SHP77 (cell line): ENCODE measurements at places on chromosomes 6 and 20.

DNA sequence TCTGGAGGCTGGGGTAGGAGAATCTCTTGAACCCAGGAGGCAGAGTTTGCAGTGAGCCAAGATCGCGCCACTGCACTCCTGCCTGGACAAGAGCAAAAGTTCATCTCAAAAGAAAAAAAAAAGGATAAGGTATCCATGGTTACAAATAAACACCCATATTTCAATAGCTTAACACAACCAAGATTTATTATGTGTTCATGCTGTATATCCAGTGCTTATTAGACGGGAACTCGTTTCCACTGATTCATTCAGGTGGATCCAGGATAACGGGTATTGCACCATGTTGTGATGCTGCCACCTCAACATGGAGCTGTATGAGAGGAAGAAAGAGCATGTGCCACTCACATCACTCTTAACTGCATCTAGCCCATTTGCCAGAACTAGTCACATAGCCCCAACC is 69.1 kb upstream of the HIVEP1 start:
- no peak for DNase-seq

- DNase-seq, result peak; percentile 18
Measured at GRCh38 chr20:34579191-34579978, 20.9 kb downstream of the MAP1LC3A start.

GRCh38 chr6:109230453-109230852 is 135.1 kb downstream of the CEP57L1 start:
- DNase-seq, result no peak

DNA sequence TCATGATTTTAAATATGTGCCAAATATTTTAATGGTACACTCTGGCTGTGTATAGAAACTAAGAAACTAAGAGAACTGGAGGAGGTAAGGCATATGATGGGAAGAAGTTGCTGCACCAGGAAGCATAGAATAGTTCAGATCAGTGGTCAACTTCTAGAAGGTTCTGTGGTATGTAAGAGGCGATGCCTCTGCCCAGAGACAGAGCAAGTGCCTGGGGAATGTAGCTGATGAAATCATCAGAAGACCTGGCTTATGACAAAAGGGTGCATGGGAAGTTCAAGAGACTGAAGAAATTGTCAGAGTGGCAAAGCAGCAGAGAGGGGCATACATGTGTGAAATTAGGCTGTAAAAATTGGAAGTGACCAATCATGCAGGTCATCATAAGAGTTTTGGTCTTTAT is 580.8 kb downstream of the BMP2 start:
- DNase-seq, result no peak

- DNase-seq, result peak; percentile 89
Measured at GRCh38 chr6:19804205-19805128, 32.7 kb upstream of the ID4 start.

- DNase-seq, result no peak
Measured at GRCh38 chr6:148884461-148884860, 137.6 kb downstream of the UST start.

DNA sequence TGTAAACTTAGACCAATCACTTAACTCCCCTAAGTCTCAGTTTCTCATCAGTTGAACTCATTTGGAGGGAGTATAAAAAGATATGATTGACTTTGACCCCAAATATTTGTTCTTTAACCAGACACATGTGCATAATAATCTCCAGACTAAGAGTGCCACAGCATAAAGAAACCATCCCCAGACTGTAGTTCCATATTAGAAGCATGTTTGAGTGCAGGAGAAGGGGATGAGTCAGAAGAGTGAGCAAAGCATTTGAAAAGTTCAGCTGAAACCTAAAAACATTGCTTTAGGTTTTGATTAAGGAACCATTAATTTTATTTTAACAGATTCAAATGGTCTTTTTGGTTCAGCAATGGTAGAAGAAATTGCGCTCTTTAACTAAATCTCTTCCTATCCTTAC is 654.8 kb downstream of the UTRN start:
- no peak for DNase-seq

DNA sequence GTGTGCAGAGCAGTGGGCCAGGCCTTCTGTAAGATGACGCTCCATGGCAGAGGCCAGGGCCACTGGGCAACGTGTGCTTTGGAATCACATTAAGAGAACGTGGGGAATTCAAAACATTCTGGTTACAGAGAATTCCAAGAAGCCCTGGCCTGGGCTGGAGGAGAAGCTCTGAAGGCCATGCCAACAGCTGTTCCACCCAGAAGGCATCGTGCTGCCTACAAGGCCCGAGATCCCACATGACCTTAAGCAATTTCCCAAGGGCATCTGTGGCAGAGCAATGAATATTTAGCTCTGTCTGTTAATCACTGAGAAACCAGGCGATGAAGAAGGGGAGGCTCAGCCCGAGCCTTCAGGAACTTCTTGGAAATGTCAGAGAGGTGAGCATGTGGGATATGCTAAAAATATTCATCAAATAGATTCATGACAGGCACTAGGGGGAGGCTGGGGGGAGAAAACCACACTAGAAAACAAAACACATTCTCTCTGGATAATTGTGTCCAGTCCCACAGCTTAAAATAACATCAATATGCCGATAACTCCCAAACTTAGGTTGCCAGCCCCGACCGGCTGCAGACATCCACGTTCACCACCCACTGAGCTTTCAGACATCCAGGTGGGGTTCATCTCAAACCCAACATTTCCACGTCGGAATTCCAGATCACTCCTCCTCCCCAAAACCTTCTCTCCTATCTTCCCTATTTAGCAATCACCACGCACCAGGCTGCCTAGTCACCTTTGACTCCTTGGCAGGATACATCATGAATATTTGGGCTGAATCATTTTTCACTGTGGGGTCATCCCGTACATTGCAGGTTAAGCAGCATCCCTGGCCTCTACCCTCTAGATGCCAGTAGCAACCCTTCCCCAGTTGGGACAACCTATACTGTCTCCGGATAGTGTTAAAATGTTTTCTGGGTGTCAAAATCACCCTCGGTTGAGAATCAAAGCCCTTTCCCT is 6.6 kb downstream of the SULF2 start:
- DNase-seq, result no peak

DNA sequence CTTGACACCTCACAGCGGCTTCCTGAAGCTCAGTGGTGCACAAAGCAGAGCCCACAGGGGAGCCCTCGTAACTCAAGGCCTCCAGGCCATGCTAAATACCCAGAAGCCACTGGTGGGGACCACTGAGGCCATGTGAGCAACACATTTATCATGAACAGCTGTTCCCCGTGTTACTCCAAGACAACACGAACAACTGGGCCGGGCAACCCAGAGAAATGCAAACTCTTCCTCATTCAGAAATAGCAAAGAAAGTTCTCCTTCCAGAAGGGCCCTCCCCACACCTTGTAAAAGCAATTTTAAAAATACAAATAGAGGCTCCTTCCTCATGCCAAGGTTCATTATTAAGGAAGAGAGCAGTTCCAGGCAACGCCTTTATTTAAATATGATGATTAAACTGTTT is 36.3 kb upstream of the SLCO4A1 start:
- DNase-seq, result no peak

DNA sequence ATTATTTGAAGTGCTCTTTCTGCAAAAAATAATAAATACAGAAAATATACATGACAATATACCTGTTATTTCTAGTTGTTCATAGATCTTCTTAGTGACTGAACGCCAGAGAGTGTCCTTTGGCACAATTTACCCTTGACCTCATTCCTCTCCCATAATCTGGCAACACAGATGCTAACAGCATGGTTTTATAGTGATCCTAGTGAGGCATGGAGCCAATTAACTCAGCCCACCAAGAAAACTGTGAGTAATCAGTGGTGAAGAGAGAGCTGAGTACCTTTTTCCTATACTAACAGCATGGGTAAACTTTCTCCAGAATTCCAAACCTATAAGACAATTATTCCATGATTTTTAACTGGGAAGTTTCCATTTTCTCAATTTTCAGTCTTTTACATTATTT is 61.0 kb downstream of the VGLL2 start:
- DNase-seq, result no peak

GRCh38 chr6:121695329-121695728 is 259.9 kb downstream of the GJA1 start:
- DNase-seq, result no peak

GRCh38 chr6:88535306-88535705 is 369.2 kb upstream of the CNR1 start:
- no peak for DNase-seq

GRCh38 chr6:132612449-132613108 is 11.5 kb downstream of the TAAR2 start:
- DNase-seq, result no peak

DNA sequence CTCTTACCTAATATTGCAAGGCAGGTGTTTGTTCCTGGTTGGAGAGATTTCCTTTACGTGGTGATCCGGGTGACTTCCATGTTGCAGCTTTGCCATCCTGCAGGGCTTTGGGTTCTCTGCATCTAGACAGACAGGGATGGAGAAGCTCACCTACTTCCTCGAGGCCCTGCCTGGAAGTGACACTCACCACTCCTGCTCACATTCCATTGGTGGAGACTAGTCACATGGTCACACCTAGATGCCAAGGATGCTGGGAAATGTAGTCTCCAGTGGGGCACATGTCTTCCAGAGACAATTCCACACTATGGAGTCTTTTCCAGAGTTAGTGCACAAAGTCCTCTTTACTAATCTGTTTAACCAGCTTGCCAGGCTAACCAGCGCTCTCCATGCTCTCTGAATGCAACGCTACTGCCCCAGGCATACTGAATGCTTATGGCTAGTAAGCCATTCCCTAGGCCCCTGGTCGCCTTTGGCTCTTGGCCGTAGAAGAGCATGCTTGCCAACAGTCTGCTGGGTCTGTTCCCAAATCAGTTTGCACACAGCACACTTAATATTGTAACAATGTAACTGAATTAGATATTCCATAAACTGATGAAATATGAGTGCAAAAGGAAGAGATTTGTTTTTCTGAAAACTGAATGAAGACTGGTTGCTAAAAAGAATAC is 6.7 kb upstream of the KCNK15 start:
- DNase-seq, result peak; percentile 51
